NCI-H510A (cell line): ENCODE measurements at places on chromosomes 3 and 15.

DNA sequence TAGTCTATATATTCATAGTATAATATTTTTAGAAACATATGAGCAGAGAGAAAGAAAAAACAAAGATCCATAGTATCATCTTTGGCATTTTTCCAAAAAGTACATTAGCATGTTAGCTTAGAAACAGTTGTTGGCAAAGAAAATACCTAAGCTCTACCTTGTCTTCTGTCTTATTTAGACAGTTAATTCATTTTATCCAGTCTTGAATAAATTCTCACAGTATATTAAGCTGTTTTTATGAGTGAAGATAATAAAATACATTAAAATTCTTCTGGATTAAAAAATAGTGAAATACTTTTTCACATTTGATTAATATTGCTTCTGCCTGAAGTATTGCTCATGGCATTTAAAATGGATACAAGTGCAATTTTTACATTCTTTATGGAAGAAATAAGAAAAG lies 145.2 kb downstream of the ZIC1 start:
- DNase-seq, result no peak

- no peak for DNase-seq
Measured at GRCh38 chr3:160098926-160099626, 110.4 kb downstream of the IL12A start.

- no peak for DNase-seq
Measured at GRCh38 chr15:72785432-72785831, 1.9 kb upstream of the ADPGK start.

- no peak for DNase-seq
Measured at GRCh38 chr15:86199467-86200145, 119.9 kb downstream of the AGBL1 start.

- DNase-seq, result no peak
Measured at GRCh38 chr15:52737720-52738119, 52.4 kb downstream of the ONECUT1 start.

DNA sequence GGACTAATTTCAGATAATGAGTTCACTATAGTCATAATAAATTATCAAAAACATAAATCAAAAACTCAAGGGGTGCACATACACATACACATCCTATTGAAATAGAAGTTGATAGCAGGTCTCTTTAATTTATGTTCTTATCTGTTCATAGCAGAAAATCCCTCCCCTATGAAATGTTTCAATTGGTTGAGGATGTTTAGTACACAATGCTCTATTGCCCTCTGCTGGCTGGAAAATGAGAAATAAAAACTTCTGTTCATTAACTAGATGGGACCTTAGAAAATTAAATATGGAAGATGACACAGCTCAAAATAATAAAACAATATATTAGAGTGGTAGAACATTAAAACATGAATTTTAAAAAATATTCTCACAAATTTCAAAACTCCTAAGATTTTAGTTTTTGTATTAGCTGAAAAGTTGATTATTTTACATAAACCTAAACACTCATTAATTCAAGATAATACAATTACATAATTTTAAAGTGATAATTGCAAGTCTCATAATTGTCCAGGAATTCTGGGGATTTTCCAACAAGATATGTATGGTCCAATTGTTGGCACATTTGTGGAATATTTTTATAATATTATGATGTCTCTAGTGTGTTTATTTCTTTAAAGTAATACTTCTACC lies 735.0 kb downstream of the ROBO1 start:
- no peak for DNase-seq

DNA sequence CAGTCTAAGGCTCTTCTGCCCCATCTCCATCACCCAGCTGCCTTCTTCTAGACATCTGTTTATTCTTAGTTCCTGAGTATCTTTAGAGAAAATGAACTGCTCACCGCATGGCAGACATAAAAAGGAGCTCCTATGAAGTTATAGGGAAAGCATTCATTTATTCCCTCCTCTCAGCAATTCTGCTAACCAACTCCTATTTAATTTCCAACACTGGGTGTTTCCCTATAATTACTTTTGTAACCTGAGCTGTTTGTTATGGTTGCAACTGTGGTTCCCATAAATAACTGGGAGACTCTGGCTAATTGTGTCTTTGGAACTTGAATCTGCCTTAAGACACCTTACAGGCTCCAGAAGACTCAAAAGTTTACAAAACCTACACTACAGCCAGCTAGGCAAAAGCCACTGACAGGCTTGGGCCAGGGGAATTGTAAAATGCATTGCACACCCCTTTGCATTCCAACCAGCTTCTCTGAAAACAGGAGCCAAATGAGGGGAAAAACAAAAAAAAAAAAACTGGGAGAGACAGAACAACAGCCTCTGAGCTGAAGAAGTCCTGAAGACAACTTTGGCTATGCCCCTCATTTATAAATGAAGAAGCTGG lies 231.5 kb upstream of the FEZF2 start:
- no peak for DNase-seq

DNA sequence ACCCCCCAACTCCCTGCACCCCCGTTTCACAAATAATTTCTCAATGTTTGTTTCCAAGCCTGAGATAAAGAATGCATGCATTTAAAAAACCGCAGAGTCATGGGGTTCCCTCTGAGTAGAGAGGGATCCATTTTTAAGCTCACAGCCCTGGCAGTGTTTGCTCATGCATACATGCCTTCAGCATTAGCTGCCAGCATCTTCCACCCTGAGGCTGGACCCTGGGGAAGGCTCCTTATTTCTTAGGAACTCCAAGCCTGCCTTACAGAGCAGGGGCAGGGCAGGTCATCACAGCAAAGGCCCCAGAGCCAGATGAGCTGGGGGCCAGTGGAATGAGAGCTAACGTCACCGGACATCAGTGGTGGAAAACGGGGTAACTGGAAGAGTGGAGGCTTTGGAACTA lies 31.3 kb downstream of the TLE3 start:
- DNase-seq, result no peak
